ENCODE measurements at places on chromosomes 11 and 22. TPM values are rescaled to one million over a fixed set of nuclear protein-coding genes. Genes with fewer than 3 reads are reported as not detected.

The RAB3IL1 gene
- total RNA-seq: 11.9 TPM

DNA sequence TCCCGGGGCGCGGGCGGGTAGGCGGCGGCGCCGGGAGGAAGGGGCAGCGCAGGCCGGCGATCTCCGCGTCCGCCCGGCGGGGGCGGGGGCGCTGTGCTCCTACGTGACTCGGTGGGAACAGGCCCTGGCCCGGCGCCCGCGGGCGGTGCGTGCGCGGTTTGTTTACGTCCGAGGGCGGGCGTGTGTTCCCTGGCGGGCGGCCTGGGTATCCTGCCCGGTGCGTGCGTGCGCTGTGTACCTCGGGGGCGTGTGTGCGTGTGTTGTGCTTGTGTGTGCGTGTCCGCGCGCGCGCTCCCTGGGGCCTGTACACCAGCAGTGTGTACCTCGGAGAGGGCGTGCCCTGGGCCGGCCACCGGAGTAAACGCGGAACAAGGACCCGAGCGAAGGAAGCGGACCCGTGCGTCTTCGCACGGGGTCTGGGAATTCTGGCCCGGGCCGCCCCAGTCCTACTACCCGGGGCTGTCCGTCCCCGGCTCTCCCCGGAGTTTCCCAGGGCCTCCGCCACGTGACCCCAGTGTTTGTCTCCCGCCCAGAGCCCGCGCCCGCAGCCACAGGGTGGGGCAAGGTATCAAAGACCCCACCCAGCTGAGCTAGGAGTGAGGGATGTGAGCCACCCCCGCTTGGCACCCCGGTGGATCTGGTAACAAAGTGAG, 769 bp downstream of the MAFF start:
- H3K27me3 ChIP-seq: no peaks in the 10 kb centered on the region
- H3K4me1 ChIP-seq: peaks cover 1% of the 10 kb centered on the region
- H3K4me3 ChIP-seq: peak overlapping the region; percentile 82
- no peaks in the 10 kb centered on the region for H3K36me3 ChIP-seq
- peak overlapping the region; percentile 83 for H3K27ac ChIP-seq
- DNase-seq: peak; percentile 79

The CBL gene
- total RNA-seq: 27.6 TPM

The KDM4D gene
- 2.6 TPM for total RNA-seq

- no peaks in the 10 kb centered on the region for H3K36me3 ChIP-seq
- DNase-seq: no peak
- no peaks in the 10 kb centered on the region for H3K27me3 ChIP-seq
- no peak overlapping the region for H3K27ac ChIP-seq
These were observed 298.0 kb upstream of the ZC3H12C start for GRCh38 chr11:109795234-109795633.
